ENCODE measurements at places on chromosomes 7 and 10. TPM values are rescaled to one million over a fixed set of nuclear protein-coding genes. Genes with fewer than 3 reads are reported as not detected.

- H3K27ac ChIP-seq, result no peak overlapping the region
- no peak overlapping the region for H3K4me3 ChIP-seq
- H3K27me3 ChIP-seq, result no peaks in the 10 kb centered on the region
- DNase-seq, result no peak
- no peaks in the 10 kb centered on the region for H3K4me1 ChIP-seq
Observed at GRCh38 chr7:80450621-80451308, 61.1 kb downstream of the GNAT3 start.

DNA sequence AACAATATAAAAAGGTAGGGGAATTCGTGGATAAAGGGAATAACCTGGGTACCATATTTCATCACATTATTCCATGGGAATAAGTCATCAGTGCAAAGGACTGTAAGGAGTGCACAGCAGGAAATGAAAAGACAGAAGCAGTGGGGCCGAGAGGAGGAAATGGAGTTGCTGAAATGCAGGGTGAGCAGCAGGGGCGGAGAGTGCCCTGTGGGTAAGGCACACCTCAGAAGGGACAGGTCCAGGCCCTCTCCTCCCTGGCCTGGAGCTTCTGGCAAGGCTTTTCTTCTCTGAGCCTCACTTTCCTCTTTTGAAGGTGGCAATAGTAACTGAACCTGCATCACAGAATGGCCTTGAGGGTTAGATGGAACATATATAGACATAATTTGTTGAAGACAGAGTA lies 26.2 kb downstream of the IKZF1 start:
- no peak overlapping the region for H3K27ac ChIP-seq
- no peaks in the 10 kb centered on the region for H3K27me3 ChIP-seq
- H3K4me3 ChIP-seq, result no peak overlapping the region
- H3K36me3 ChIP-seq, result no peaks in the 10 kb centered on the region

GRCh38 chr7:65910237-65910636 lies 37.4 kb downstream of the VKORC1L1 start:
- H3K27ac ChIP-seq, result no peak overlapping the region
- H3K27me3 ChIP-seq, result no peaks in the 10 kb centered on the region
- H3K4me1 ChIP-seq, result no peaks in the 10 kb centered on the region
- H3K4me3 ChIP-seq, result no peak overlapping the region

DNA sequence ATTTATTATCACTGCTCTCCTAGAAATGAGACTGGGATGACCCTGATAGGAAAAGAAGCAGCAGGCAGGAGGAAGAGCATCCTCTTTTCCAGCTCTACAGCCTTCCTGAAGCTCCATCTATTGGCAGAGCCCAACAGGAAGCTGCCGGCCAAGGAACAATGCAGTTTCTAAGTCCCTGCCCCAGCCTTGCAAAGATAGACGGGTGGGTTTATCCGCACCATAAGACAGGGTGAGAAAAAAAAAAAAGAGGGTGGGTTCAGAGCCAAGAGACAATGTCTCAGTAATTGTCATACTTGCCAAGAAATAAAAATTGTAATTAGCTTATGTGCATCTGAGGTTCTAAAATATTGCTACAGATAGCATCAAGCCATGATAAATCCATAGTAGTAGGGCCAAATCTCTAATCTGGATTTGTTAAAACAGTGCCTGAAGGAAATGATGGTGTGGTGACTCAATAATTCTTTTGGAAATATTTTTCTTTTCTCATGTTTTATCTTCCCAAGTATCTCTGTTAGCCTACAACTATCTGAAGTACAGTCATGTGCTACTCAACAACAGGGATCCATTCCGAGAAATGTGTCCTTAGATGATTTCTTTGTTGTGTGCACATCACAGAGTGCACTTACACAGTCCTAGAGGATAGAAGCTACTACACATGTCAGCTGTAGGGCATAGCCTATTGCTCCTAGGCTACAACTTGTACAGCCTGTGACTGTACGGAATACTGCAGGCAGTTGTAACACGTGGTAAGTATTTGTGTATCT lies 242.9 kb upstream of the CXCL12 start:
- no peak overlapping the region for H3K4me3 ChIP-seq
- no peak for DNase-seq
- H3K36me3 ChIP-seq, result no peaks in the 10 kb centered on the region
- H3K27me3 ChIP-seq, result no peaks in the 10 kb centered on the region
- H3K27ac ChIP-seq, result no peak overlapping the region
- peaks cover 6% of the 10 kb centered on the region for H3K4me1 ChIP-seq

Gene SHTN1
- 44.2 TPM for total RNA-seq

DNA sequence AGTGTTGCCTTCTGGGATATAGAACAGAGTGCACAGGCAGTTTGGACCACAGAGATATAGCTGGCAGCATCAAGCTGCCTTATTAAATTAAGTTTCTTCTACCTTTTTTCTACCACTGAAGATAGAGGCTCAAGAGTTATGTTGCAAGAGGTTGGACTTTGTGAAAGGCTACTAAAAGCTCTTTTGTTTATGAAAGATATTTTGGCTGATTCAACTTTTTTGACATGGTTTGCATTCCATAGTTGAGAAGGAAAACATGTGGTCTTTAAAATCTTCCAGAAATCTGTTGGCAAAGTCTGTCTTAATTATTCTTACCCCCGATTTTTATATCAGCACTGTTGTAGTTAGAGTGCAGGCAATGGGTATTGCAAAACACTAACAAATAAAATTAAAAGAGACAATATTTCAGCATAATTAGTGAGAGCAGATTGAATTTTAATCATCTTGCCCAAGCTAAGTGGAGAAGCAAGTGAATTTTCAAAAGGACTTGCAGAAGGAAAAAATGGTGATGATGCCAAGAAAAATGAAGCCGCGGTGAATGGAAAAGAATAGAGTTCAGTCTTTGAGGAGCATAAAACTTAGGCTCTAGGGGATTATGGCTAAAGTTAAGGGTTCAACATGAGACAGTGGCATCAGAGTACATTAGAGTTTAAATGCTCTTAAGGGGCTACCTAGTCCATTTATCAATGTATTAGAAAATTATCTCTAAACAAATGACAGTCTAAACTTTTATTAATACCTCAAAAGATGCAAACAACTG lies 450.9 kb upstream of the CNTNAP2 start:
- no peaks in the 10 kb centered on the region for H3K4me1 ChIP-seq
- no peak overlapping the region for H3K4me3 ChIP-seq
- no peak for DNase-seq
- H3K27me3 ChIP-seq, result no peaks in the 10 kb centered on the region
- no peaks in the 10 kb centered on the region for H3K36me3 ChIP-seq
- no peak overlapping the region for H3K27ac ChIP-seq

Gene SPDYE8
- total RNA-seq, result not detected

DNA sequence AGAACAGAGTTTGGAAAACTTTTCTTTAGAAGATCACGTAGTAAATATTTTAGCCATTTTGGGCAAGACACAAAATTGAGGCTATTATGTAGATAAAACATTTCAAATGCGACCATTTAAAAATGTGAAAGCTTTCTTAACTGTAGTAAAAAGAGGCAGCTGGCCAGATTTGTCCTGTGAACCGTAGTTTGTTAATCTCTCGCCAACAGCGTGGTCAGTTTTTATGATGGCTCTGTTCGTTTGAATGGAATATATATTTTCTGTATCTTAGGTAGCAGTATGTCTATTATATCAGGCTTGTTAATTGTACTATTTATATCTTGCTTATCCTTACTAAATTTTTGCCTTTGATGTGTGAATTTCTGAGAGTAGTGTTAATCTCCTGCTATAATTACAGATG lies 124.9 kb downstream of the CCSER2 start:
- no peak overlapping the region for H3K27ac ChIP-seq
- no peak for DNase-seq
- H3K4me3 ChIP-seq, result no peak overlapping the region

DNA sequence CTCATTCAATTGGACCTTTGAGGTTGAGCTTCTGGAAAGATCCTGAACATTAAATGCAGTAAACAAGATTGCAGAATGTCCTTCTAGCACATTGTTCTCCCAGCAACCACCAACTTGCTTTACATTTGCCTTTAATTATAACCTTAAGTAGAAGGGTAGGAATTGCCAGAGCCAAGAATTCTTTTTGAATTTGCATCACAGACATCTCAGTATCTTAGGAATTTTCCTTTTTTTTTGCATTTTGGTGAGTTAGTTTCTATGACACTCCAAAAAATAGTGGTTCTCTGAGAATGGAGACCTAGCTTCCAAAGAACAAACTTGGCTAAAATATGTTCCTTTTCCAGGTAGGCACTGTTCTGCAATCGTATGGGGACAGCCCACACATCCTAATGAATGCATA lies 456.0 kb downstream of the GATA3 start:
- H3K4me1 ChIP-seq, result no peaks in the 10 kb centered on the region
- no peaks in the 10 kb centered on the region for H3K36me3 ChIP-seq
- H3K27ac ChIP-seq, result no peak overlapping the region
- no peak overlapping the region for H3K4me3 ChIP-seq
- no peaks in the 10 kb centered on the region for H3K27me3 ChIP-seq
- no peak for DNase-seq

GRCh38 chr7:74569501-74570075 lies 87.9 kb upstream of the GTF2I start:
- H3K27me3 ChIP-seq, result no peaks in the 10 kb centered on the region
- no peak overlapping the region for H3K27ac ChIP-seq
- H3K36me3 ChIP-seq, result no peaks in the 10 kb centered on the region
- no peak overlapping the region for H3K4me3 ChIP-seq
- H3K4me1 ChIP-seq, result no peaks in the 10 kb centered on the region

DNA sequence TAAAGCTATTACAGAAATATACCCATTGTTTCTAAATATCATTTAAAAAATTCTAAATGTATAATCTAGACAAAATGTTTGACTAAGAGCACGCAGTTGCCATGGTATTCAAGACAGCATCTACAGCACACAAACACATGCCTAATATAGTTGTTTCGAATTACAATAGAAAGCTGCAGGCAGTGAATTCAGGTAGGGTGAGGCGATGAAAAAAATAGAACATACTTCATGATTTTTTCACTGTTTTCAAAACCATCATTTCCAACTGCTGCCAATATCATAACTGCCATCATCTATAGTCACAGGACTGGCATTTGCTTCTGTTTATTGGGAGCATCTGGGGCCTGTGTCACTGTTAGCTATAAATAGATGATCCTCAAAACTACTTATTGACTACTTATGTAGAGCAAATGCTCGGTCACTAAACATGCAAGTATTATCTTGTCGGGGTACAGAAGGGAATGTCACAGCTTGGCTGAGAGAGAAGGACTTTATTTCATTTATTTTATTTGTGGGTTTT lies 34.4 kb upstream of the OTUD1 start:
- H3K4me3 ChIP-seq, result no peak overlapping the region
- no peak overlapping the region for H3K27ac ChIP-seq
- H3K36me3 ChIP-seq, result no peaks in the 10 kb centered on the region

Gene HOXA11
- total RNA-seq, result 5.2 TPM

Gene ZNF3
- 30.8 TPM for total RNA-seq
